ENCODE measurements at places on chromosomes 16 and 17.

- no peak for DNase-seq
Observed at GRCh38 chr17:41294016-41294415, 8.6 kb downstream of the KRTAP29-1 start.

DNA sequence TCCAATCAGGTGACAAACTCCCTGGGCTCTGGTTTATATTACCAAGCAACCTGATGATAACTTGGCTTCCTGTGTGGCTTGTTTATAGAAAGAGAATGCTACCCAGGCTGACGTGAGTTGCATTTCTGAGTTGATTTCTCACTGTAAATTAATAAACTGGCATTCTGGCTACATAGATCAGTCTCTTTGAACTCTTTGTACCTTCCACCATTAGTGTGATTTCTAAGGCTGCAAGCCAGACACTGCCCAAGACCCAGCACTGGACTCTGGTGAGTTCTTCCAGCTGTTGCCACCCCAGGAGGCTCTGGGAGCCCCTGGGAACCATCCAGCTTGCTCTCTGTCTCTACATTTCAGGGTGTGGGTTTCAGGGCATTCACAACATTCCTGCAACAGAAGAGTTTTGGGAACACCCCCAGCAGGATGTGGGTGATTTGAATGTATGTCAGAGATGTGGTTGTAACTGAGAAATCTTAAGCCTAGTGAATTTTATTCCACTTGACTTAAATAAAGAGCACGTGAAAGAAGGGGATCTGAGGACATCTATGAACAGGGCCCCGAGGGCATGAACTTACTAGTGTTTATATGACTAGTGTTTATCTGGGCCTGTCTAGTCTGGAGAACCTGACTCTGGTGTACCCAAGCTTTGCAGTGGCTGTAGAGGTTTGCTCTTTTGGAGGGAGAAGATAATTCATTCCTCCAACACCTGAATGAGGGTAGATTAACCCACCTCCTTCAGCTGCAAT is 30.3 kb upstream of the LRRC37A start:
- no peak for DNase-seq

DNA sequence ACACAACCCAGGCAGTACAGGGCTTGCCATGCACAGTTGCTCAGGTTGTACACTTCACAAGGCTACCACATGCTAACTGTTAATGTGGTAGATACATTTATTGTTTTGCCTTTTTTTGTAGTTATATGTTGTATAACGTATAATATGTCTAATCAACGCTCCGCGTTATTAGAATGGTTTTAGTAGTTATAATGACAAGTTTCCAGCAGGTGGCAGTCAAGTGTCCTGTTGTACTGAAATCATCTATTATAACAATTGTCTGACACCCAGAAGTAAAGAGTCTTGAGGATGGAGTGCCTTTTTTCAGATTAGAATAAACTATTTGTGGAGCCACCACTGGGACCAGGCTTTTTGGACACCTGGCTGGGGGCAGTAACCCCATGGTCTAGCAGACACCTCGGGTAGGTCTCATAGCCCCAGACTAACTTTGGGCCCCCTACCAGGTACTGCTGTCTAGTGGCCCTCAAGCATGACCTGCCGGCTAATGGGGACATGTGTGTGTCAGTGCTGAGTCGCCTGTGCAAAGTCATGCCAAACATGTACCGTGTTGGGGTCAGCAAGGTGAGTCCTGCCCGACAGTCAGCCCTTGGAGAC is 32.8 kb downstream of the MYO15A start:
- DNase-seq, result no peak

- no peak for DNase-seq
Observed at GRCh38 chr17:28807925-28808634, 34.5 kb downstream of the FAM222B start.

GRCh38 chr16:8611886-8612600 is 9.5 kb upstream of the METTL22 start:
- no peak for DNase-seq

DNA sequence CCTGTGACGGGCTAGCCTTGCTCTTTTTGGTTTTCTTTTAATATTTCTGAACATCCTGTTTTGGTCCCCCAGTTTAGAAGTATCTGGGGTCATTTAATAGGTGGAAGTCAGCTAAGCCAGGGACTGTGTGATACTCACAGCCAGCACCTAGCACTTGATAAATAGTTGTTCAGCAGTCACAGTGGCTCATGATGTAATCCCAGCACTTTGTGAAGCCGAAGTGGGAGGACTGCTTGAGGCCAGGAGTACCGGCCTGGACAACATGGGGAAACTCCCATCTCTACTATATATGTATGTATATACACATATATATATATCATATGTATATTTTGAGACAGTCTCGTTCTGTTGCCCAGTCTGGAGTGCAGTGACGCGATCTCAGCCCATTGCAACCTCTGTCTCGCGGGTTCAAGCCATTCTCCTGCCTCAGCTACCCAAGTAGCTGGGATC is 1.8 kb upstream of the ZNRF1 start:
- DNase-seq, result no peak

DNA sequence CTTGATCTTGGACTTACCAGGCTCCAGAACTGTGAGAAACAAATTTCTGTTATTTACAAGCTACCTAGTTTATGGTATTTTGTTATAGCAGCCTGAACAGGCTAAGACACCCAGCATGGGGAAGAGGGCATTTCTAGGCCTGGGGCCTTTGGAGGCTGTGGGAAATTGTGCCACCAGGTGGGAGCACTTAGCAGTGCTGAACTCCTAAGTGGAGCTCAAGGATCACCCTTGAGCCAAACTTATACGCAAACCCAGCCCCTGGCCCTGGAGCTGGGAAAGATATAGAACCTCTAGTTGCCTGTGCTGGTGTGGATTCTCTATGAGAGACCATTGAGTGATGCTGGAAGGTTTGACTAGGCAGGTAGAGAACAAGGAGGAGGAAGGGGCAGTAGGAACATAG is 36.1 kb downstream of the MIS12 start:
- DNase-seq, result no peak

DNA sequence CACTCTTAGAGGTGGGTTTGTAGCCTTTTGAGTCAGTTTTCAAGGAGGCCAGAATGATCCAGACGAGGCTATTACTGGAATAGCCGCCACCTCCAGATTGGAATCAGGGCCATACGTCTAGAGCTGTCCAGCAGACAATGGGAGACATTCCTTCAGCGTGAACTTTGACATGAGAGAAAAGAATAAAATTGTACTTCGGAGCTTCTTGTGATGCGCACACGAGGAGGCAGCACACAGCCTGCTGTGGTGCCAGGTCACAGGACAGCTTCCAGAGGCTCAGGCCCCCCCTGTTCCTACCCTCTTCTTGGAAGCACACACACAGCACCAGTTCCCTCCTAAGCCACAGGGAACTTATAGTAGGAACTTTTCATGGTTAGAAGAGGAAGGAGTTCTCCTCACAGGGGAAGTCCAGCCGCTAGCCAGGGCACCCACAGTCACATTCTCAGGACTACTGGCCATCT is 81.0 kb downstream of the VPS53 start:
- no peak for DNase-seq

- DNase-seq, result no peak
Observed at GRCh38 chr16:71591917-71592316, 15.0 kb upstream of the TAT start.

DNA sequence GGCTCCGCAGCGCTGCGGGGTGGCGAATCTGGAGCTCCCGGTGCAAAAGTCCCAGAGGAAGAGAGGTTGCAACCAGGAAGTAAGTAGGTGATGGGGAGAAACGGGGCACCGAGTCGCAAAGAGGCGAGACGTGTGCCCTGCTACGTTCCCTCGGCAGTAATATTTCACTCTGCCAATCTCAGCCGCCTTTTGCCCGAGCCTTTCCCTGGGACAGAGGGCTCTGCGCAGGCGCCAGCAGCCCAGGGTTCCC is at the start of gene NR1D1:
Gene NR1D1, minus strand, starts transcription at position 171 of the 250 bp plus-strand sequence. CDS start 495 bp downstream, outside the sequence.
- DNase-seq, result no peak

DNA sequence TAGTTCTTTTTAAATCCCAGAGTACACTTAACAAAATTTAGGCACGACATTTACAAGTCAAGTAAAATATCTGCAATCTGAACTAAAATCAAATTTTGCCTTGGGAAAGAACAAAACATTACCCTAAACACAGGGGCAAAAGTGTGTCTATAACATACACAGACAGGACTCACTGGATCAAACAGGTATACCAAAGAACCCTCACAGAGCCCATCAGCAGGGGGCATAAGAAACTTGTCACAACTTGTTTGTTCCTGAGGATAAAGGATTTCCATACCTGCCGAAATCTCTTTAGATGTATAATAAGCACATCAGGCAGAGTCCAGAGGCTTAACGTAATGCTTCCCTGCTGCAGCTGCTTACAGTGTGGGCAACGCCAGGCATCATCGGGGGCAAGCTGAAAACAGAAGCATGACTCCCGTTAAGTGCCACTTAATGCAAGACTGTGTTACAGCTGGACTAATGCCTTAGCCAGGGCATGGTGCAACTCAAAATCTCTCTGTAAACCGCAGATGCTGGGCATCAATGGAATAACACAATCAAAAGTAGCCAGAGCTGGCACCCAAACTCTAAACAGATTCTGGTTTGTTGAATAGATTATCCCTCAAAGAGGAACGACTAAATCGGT is 67.0 kb downstream of the USP31 start:
- DNase-seq, result no peak

- DNase-seq, result no peak
Observed at GRCh38 chr17:75908201-75908600, 3.5 kb upstream of the MRPL38 start.

- DNase-seq, result no peak
Observed at GRCh38 chr17:36934144-36934691, 3.1 kb upstream of the LHX1 start.

- DNase-seq, result no peak
Observed at GRCh38 chr17:82868715-82869131, 28.9 kb upstream of the ZNF750 start.

- no peak for DNase-seq
Observed at GRCh38 chr17:5813357-5813756, 229.0 kb upstream of the NLRP1 start.

DNA sequence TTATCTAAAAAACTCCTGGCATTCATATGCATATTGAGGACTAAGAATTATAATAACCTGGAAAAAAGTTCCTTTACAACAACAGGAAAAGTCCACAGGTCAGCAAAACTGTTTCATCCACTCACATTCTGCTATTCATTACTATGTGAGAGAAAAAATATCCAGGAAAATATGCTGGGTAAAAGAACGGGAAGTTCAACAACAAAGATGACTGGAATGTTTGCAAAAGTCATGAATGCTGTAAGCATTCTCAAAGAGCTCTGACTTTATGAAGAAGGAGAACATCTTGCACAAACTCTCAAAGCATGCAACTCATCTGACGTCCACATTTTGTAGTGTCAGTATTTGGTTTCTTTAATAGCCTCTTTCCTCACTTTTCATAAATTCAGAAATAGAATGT is 56.9 kb upstream of the ALDH3A1 start:
- DNase-seq, result no peak

DNA sequence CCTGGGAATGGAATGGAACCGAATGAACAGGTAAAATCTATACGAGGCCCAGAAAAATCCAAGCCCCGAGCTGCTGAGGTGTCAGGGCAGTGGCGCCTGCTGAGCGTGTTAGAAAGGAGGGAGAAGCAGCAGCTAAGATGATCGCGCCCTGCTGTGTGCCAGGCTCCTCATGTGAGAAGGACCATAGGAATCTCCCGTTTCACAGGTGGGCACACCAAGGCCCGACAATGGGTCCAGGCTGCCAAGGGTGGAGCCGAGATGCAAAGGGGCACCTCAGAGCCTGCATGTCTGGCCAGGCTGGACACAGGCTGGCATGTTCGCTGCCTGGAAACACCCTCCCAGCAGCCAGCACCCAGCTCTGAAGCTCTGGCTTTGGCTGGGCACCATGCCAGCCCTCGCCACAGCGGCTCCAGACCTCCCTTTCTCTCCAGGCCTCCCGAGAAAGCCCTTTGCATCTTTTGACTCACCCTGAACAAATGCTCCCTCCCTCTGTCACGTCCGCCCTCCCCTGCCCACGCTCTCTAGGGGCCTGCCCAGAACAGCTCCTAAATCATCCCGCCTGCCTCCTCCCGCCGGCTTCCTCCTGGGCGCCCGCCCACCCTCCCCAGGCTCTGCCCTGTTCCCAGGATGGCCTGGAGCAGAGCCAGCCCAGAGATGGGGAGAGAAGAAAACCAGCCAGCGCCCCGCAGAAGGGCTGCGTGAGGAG is 217.8 kb upstream of the GSE1 start:
- no peak for DNase-seq

GRCh38 chr17:80819422-80820164 is 172.0 kb upstream of the CHMP6 start:
- no peak for DNase-seq

DNA sequence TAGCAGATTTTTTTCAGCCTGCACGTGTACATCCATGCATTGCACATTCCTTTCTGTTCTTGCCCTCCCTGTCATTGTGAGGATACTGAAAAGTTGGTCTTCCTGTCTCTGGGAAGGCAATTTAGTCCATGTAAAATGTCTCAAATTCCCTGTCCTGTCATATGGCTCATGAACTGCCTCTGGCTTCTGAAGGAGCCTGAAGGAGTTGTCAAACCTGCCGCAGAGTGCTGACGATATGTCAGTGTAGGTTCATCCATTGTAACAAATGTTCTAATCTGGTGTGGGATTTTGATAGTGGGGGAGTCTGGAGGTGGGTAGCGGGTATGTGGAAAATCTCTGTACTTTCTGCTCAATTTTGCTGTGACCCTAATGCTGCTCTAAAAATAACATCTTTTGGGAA is 59.6 kb downstream of the YPEL2 start:
- DNase-seq, result no peak

GRCh38 chr17:77800816-77801215 is 157.7 kb upstream of the TNRC6C start:
- DNase-seq, result no peak

GRCh38 chr16:20875355-20875650 is 24.9 kb downstream of the DCUN1D3 start:
- DNase-seq, result no peak

DNA sequence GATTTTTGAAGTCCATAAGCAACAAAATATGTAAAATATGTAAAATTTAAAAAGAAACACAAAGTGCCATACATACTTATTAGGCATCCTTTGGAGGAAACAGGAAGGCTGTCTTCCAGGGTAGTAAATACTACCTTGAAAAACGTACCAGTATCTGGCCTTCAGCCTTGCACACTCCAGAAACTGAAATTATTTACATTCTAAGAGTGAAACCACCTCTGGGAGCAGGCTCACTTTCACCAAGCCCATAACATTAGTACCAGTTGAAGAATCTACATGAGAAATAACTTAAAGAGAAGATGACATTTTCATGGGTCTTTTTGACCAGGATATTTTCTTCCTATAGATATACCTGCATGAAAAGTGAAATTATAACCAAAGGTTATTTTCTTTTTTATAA is 6.4 kb downstream of the KRTAP9-1 start:
- no peak for DNase-seq
